Activated CD8-positive, alpha-beta memory T cell treated with anti-CD3 and anti-CD28 coated beads for 1 hour (primary cell): ENCODE measurements at places on chromosomes 7 and 10.

- DNase-seq = no peak
These were observed 218.7 kb downstream of the ABCA13 start for GRCh38 chr7:48389977-48390376.

- DNase-seq = no peak
These were observed 27.9 kb downstream of the BBS9 start for GRCh38 chr7:33157311-33157710.

GRCh38 chr7:94375691-94376090, 19.0 kb upstream of the COL1A2 start:
- DNase-seq = no peak

DNA sequence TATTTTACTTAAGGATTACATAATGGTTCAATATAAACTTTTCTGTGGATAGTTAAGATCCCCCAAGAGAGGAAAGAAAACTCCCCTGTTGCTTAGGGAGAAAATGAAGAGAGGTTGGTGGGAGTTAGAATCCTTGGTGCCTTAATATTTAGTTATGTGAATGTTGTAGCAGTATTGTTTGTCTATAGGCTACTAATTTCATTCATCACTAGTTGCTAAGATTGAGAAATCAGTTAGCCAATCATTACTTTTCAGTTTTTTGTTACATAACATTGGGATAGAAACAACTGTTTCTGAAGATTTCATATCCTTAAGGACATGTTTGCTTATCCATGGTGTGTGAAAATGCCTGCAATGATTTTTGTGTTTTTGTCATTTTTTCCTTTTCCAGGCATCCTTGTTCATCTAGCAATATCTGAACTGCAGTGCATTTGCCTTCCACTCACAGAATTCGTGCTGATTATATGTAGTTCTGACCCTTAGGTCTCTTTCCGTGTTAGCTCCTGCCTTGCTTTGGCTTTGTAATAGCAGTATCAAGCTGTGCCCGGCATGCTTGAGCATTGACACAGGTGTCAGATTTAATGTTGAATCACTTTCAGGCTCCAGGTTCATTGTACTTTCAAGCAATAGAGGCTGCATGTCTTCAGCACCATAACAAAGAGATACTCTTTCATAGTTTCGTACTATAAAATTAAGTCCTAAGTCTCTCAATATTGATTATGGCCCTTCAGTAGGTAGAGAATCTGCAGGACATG, 85.0 kb downstream of the PODXL start:
- DNase-seq = no peak

DNA sequence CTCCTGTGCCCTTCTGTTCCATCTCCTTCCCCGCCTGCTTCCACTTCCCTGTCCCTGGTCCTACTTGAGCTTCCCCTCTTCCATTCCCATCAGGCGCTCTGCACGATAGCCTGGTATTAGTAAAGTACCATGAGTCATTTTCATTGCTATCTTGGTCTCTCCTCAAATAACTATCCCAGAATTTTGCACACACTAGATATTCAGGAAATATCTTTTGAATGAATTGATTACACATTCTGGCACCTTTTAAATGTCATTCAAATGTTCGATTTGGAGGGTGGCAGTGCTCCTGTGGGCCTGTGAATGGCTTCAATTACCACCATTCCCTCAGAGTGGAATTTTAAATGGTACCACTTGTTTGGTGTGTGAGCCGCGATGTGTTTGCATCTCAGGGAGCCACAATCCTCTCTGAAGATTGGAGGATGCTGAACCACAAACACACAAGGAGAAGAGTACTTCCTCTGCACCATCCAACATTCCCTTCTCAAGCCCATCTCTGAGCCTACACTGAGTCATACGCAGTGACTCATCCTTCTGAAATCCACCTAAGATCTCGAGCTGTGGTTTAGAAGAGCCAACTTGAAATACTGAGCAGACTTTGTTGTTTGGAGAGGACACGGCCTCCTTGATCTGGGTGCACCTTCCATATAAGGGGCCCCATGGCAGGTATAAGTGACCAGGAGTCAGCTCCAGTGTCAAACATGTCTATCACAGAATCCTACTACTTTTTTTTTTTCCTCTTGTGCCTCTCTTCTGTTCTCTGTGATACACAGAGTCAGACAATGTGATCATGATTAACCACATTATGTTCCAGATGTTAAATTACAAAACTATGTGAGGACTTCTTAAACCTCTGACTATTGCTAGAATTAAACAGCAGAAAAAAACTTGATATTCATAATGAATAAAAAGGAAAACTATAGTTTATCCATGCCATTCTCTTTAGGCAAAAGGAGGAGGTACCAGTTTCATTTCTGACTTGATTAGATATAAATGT, 81.9 kb downstream of the BMPER start:
- no peak for DNase-seq

DNA sequence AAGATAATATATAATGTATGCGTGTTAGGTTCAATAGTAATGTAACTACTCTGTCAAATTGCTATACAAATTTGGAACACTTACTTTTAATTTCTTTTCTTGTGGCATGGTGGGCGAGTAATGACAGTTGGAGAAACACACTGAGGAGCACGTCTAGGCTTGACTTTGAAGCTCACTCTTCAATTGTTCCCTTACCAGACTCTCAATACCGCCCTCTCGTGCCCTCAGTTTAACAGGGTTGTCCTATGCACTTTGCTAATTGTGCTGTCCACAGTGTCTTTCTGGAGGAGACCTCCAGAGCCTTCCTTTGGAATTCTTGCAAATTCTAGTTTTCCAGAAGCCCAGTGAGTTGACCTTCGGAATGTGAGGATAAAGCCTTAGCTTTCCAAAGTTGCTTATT, 107.2 kb upstream of the RELN start:
- DNase-seq = no peak

GRCh38 chr7:82904871-82905270, 257.8 kb downstream of the PCLO start:
- DNase-seq = no peak

GRCh38 chr10:94416896-94417295, 14.6 kb downstream of the TBC1D12 start:
- no peak for DNase-seq

- DNase-seq = peak; percentile 30
These were observed 110.6 kb upstream of the EFCAB10 start for GRCh38 chr7:105691680-105692564.

GRCh38 chr7:91942312-91942711, 1.6 kb downstream of the AKAP9 start:
- DNase-seq = no peak

DNA sequence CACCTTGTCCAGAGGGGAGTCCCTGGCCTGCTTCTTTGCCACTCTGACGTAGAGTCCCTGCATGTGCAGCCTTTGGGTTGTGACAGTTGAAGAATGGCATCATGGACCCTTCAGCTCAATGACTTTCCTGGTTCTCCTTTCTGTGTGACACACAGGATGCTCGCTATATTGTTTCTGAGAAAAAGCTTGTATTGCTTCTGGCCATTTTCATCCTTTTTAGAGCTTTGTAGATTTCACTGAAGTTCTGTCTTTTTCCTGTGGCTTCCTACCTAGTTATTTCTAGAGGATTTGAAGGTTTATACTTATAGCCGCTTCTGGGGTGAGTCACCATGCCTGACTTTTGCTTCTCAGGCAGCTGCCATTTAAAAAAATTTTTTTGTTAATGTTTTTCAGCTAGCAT, 27.0 kb downstream of the SND1 start:
- no peak for DNase-seq

- DNase-seq = no peak
These were observed 16.2 kb downstream of the ATG9B start for GRCh38 chr7:151008143-151008510.

DNA sequence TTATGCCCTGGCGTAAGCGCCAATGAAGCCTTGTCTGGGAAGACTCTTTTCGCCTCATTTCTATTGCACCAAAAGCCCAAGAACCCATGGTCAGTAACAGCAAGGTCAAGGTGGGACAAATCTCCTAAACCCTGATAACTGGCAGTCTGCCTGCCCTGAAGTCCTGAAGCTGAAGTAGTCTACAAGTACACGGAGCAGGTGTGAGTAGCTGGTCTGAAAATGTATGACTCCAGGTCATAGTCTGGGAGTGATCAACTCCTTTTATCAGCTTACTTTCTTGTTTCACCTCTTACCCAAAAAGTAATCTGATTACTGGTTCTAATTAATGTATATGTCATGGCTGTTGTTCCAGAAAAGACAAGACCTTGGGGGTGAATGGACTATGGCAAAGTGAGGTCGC, 107.3 kb upstream of the EFCAB10 start:
- DNase-seq = no peak

- DNase-seq = no peak
These were observed 23.4 kb upstream of the GRB10 start for GRCh38 chr7:50806143-50806542.

- DNase-seq = no peak
These were observed 17.4 kb downstream of the TMEM273 start for GRCh38 chr10:49170632-49171325.

- DNase-seq = no peak
These were observed 6.9 kb upstream of the CYTH3 start for GRCh38 chr7:6279341-6279740.

DNA sequence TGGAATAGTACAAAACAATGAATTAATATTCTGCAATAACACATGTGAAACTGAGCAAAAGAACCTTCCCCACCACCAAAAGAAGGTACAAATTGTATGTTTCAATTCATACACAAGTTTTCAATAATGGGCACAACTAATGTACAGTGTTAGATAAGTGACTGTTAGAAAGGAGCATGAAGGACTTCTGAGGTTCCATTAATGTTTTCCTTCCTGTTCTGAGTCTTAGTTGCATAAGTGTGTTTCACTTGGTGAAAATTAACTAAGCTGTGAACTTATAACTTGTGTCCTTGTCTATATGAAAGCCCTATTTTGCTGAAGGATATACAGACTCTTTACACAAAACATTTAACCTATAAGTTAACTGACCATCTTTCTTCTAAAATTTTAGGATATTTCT, 8.2 kb downstream of the GSAP start:
- DNase-seq = no peak

DNA sequence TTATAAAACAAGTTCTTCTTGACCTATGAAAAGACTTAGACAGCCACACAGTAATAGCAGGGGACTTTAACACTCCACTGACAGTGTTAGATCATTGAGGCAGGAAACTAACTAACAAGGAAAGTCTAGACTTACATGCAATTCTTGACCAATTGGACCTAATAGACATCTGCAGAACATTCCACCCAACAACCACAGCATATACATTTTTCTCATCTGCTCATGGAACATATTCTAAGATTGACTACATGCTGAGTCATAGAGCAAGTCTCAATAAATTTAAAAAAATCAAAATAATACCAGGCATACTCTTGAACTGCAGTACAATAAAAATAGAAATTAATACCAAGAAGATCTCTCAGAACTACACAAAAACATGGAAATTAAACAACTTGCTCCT, 219.5 kb upstream of the HPS1 start:
- no peak for DNase-seq

DNA sequence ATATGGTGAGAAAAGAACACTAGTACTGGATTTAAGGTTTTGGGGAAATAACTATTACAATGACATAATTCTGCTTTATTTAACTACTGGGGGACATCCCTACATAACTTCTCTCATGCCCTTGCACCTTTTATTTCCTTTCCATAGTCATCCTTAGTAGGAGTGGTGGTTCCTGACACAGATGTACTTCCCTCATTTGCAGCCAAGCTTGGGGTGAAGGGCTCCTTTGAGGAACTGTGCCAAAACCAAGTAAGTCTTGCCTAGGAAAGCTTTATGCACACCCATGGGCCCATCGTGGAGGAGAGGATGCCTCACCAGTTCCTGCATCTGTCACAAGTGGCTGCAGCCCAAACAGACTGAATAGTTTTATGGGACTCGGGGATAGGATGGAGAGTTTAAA, 20.6 kb downstream of the ZDHHC6 start:
- DNase-seq = no peak

DNA sequence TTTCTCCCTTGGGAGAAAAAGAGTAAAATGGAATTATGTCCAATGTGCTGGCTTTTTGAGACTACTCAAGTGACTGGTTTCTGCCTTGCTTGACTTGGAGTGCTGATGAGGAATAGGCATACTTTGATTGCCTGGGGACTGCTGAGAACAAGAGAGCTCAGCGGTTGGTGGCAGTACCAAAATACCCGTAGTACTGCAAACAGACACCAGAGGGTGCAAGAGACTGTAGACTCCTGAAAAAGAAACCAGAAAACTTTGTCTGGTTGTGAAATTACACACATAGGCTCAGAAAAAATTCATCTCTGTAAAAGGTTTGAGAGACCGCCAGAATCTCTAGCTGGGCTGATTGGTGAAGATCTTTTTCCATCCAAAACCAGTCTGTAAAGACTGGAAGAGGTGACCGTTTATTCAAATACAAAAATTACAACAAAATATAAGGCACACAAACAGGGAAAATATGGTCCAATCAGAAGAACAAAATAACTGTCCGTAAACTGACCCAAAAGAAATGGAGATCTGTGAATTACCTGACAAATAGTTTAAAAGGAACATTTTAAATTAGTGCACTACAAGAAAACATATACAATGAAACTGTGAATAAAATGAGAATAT, 18.5 kb downstream of the BICC1 start:
- no peak for DNase-seq

DNA sequence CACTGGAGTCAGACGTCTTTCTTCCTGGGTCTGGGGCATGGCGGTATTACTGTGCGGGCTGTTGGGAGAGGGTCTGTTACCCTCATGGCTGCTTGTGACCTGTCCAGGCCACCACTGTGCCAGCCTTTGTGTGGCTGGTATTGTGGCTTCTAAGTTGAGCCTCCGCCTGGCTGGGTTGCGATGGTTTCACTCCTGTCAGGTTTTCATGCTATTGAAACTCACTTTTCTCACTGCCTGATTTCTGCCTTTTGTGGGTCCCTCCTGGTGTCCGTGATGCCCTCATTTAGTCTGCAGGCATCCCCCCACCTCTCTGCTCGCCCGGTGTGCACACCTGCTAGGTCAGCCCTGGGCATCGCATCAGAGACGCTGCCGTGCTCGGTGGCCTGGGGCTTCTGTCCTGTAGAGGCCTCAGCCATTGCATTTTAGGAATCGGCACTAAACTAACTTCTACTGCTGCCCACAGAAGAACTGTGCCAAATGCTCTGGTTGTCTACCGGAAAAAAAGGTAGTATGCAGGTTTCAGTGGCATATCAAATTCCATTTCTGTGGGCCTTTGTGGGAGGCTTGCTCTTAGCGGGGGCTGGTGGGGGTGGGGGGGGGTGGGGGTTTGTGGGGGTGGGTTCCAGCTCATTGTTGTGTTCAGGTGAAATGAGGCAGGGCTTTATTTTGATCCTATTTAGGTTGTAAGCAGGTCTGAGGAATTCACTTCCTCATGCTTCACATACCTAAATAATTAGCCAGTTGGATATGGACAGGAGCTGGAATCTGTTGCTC, 64.3 kb downstream of the MGMT start:
- DNase-seq = no peak

DNA sequence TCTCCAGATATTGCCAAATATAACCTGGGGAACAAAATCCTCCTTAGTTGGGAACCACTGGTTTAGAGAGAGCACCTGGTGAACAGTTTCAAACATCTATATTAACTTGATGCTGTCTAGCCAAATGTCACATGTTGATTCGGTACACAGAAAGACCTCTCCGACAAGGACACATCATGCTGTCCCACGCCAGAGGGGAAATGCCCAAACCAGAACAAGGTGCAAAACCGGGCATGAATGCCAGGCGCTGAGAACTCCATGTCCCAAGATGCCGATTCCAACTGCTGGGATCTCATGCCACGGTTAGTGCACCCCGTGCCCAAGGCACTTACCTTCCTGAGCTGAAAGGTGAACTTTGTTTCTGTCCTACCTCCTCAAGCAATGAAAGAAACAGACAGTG, 100.8 kb downstream of the SFMBT2 start:
- DNase-seq = no peak

GRCh38 chr7:37683246-37684120, at the start of gene GPR141:
Gene GPR141 (plus strand): TSS chr7:37683766. CDS start chr7:37740394, 56,628 bp downstream.
- no peak for DNase-seq

GRCh38 chr7:134515569-134516468, 11.5 kb upstream of the AKR1B10 start:
- no peak for DNase-seq
